CD4-positive, alpha-beta T cell treated with Interleukin-6 at 100 ng/mL for 8 hours (primary cell): ENCODE measurements at places on chromosomes 11 and 22.
A peak's percentile ranks its signal among the peaks of the same experiment; 100 is the strongest.

DNA sequence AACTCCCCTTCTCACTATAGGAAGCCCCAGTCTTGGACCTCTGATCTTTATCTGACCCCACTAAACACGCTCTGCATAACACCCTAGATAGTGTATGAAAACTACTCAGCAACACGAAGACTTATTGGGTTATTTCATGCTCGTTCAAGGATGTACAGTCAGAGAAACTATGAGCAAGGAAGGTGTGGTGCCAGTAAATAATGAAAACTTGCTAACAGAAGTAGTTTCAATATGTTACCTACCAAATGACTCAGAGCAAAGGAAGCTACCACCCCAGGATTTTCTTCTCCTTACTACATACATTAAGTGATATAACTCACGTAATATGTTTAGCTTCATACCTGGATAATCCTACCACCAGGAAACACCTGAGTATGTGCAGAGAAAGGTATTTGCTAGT, 25.9 kb upstream of the LYVE1 start:
- no peak for DNase-seq

DNA sequence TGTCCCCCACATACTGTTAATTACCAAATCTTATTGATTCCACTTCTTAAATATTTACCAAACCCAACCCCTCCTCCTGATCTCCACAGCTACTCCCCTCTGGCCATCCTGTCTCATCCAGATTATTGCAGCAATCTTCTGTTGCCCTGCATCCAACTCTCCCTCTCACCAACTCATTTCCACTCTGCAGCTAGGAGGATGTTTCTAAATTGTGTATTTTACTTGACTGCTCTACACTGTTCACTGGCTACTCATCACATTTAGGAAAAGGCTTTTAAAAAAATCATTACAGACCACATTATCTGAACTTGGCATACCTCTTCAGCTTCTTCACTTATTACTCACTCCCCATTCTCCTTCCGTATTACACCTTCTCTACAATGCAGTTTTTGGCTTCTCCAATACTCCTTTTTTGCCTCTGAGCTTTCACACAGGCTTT, 117.9 kb downstream of the ATG16L2 start:
- DNase-seq = no peak

- no peak for DNase-seq
Observed at GRCh38 chr22:37141971-37142370, 7.7 kb downstream of the IL2RB start.

DNA sequence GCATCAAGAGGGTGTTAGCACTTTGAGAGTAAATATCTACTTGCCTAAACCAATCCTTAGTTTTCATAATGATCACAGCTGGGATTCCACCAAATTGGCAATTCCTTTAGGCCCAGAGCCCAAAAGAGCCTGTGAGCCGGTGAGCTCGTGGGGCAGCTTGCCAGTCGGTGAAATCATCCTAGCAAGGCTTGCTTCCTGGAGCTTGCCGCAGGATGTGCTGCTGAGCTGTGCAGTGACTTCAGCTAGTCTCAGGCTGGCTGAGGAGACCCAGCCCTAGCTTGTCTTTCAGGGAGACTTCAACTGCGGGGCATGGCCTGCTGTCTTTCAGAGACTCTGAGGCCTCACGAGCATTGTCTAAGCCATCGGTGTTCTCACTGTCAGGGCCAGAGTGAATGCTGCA, 73.6 kb upstream of the SUSD2 start:
- DNase-seq = no peak

- peak; percentile 22 for DNase-seq
Observed at GRCh38 chr11:120172054-120172911, 34.4 kb upstream of the TRIM29 start.
